ENCODE measurements at places on chromosomes 4 and X. TPM values are rescaled to one million over a fixed set of nuclear protein-coding genes. Genes with fewer than 3 reads are reported as not detected.
A peak's percentile ranks its signal among the peaks of the same experiment; 100 is the strongest.

DNA sequence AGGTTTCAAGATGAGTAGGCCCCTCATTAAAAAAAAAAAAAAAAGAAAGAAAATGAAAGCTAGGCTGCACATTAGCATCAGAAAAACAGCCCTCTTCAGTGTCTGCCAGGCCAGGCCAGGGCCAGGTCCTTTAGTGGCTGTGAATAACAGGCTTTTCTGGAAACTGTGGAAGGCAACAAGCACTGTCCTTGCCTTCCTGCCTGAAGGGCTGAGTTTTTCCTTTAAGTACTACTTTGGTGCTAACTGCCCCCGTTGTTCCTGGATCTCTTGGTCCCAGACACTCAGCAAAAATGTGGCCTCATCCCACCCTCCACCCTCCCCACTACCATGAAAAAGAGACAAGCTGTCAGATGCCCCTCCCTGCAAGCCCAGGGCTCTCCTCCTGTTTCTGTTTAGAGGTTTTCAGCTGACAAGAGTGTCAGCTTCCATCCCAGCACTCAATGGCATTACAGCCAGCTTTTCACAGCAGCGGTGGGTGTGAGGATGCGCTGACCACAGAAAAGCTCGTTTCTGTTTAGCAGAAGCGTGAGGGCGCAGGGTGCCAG lies 174.2 kb downstream of the NHS start:
- DNase-seq = no peak

DNA sequence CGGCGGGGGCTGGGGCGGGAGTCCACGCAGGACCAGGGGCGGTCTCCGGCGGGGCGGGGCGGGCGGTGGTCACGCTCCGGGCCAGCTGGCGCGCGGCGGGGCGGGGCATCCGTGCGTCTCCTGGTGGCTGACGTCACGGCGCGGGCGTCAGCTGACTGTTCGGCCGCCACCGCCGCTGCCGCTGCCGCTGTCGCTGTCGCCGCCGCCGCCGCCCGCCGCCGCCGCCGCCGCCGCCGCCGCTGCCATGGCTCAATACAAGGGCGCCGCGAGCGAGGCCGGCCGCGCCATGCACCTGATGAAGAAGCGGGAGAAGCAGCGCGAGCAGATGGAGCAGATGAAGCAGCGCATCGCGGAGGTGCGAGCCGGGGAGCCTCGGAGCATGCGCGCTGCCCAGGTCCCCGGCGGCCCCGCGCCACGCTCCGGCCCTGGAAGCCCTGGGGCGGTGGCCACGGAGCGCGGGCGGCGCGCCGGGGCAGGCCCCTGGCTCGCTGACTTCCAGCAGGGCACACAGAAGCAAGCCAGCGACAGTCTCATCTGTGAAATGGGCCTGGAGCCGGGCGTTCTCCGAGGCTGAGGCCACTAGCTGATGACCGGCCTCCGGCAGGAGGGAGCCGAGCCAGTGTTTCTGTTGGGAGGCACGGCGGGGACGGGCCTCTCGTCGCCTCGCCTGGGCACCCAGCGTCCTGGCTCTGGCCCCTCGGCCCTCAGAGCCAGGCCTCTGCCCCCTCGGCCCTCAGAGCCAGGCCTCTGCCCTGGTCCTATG lies at the start of gene FAM50A:
Gene FAM50A (plus strand): TSS at position 150 of the 763 bp plus-strand sequence. CDS start 95 bp downstream, at position 245.
- DNase-seq = peak; percentile 60

The FRMD7 gene
- 0.05 TPM for total RNA-seq

DNA sequence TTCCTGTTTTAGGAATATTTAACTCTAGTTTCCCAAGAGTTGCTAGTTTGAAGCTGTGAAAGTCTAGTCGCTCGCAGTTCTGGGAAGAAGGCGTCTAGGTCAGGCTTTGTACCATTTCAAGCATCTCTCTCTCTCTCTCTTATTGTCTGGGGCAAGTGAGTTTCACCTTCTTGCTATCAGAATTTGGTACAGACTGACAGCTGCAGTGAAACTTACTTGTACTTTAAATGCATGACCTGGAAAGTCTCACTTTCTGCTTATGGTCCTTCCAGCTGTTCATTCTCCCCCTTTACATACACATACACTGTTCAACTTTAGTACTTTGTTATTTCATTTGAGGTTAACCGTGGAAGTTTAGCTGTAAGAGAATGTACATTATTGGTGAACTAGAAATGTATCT lies 4.4 kb downstream of the FRMPD4 start:
- DNase-seq = no peak

DNA sequence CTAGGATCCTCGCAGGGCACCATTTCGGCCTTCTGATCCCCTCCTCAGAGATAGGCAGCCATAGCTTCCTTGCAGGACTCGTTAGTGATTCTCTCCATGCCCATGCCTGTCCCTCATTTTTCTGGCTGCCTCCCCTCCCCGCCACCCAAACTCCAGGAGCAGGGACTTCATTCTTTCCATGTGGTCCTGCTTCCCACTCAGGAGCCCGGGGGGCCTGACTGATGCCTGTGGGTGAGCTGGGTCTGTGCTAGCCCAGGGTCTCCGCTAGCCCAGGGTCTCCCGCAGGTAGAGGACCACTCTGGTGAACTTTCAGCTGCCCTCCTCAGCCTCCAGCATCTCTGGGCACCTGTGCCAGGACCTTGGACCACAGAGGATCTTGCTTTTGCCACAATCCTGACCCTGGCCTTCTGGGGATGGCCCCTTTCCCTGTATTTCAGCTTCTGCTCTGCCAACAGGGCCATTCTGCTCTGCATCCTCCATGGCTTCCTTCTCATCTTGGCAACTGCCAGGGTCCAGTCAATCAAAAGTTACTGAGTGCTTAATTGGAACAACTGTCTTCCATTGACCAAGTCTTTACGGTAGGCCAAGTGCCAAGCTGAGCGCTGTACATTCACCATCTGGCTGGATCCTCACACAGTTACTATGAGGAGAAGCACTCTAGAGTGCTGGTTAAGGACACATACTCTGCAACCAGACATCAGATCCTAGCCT lies 152.2 kb downstream of the EFNB1 start:
- no peak for DNase-seq

- DNase-seq = peak; percentile 63
Measured at GRCh38 chrX:12702509-12703091, 88.6 kb upstream of the PRPS2 start.

The FAM13A gene
- 15.5 TPM for total RNA-seq

GRCh38 chrX:13855689-13856450 lies 39.0 kb upstream of the GPM6B start:
- DNase-seq = peak; percentile 42

DNA sequence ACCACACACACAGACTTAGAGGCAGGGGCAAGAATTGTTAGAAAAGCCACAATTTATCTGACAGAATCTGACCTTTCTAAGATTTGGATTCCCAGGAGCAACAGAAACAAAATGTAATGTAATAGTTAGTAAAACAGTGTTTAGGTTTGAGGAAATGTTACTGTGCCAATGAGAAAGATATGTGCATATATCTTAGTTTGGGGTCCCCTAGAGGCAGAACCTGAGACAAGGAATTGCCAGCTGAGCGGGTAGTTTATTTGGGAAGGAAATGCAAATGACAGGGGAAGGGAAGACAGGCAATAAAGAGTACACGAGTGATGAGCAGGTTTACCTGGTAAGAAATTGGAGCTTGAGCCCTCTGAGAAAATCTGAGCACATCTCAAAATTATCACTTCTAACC lies 31.3 kb upstream of the DDX53 start:
- no peak for DNase-seq

GRCh38 chrX:55030271-55031205 lies at the start of gene ALAS2:
Gene ALAS2 (minus strand): TSS chrX:55030977. CDS start chrX:55026000, 4,977 bp downstream.
- DNase-seq = no peak

DNA sequence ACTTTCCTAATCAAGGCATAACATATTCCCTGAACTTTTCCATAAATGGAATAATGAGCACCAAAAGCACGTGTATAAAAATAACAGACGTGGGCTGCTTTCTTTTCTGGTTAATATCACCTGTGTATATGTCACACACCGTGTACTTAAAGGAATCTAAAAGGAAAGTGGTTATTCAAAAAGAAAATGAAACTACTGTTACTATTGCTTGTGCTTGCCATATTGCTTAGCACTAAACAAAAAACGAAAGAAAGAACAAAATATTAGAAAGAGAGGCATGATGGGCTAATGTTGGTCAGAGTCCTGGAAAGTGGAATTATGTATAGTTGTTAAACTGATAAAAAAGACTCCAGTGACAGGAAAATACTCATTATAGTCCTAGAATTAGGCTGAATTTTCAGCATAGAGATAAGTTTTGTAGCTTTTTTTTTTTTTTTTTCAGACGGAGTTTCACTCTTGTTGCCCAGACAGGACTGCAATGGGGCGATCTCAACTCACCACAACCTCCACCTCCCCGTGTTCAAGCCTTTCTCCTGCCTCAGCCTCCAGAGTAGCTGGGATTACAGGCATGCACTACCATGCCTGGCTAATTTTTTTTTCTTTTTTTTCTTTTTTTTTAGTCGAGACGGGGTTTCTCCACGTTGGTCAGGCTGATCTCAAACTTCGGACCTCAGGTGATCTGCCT lies 123.2 kb downstream of the PABPC4L start:
- DNase-seq = no peak

GRCh38 chr4:107380190-107380589 lies 339.8 kb downstream of the PAPSS1 start:
- DNase-seq = no peak

The ATP8A1 gene
- total RNA-seq = 0.40 TPM

- DNase-seq = no peak
Measured at GRCh38 chr4:38470735-38471262, 193.2 kb upstream of the KLF3 start.

GRCh38 chrX:151391722-151392121 lies 5.3 kb upstream of the VMA21 start:
- no peak for DNase-seq

DNA sequence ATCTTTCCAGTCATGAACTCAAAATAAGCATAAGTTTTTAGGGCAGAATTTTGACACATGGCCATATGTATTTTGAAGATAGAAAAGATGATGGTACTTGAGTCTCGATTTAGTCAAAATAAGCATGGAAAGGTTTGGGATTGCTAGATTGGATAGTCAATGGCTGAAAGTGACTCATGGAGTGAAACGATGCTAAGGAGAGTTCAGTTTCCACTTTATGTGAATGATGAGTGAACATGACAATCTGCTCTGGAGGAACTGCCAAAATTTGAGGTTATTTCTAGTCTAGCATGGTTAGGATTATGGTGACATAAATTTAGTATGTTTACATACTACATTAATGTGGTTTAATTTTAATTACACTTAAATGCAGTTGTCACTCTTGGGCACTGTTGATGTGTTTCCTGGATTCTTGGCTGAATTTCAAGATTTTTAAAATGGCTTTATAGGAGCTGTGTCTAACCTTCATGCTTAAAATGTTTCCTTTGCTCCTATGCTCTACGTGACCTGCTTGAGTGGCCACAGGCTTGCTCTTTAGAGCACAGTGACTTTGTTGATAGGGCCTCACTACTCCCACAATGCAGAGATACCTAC lies 17.1 kb downstream of the DDX3X start:
- peak; percentile 15 for DNase-seq

DNA sequence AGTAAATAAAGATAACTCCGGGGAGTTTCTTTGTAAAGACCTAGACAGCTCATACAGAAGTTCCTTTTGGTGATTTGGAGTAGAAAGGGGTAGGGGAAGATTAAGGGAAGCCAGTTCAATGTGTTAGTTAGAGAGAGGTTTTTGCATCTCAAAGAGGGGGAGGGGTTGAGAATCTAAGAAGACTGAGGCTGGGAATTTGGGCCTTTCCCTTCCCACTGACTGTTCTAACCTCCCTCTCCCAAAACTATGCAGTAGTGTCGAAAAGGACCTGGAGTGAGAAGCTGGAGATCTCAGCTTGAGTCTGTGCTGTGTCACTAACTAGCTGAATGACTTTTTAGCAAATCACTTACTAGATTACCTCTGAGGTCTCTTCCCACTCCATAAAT lies 55.7 kb upstream of the CCDC160 start:
- no peak for DNase-seq

DNA sequence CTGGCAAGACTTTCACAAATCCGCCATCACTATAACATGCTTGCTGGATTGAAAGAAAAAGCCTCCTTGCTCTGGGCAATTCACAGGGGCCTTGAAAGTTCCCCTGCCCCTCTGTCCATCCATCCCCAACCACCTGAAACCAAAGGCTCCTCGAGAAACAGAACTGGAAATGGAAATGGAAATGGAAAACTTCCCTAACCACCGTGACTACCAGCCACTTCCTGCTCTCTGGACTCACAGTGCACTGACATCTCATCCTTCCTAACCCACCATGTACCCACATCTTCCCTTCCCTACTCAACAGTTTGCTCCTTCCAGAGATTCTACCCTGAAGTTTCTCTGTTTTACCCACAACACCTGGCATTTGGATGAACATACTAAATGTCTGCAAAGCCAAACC lies 603.6 kb upstream of the DIPK2B start:
- no peak for DNase-seq

GRCh38 chrX:48971249-48972219 lies at the start of gene KCND1:
Gene KCND1 (minus strand): TSS chrX:48971844. CDS start chrX:48970271, 1,573 bp downstream.
- no peak for DNase-seq

- no peak for DNase-seq
Measured at GRCh38 chr4:94244829-94245185, 37.1 kb downstream of the SMARCAD1 start.

- DNase-seq = no peak
Measured at GRCh38 chr4:73718375-73719373, 21.7 kb upstream of the CXCL8 start.

The SLC9B1 gene
- 1.3 TPM for total RNA-seq

DNA sequence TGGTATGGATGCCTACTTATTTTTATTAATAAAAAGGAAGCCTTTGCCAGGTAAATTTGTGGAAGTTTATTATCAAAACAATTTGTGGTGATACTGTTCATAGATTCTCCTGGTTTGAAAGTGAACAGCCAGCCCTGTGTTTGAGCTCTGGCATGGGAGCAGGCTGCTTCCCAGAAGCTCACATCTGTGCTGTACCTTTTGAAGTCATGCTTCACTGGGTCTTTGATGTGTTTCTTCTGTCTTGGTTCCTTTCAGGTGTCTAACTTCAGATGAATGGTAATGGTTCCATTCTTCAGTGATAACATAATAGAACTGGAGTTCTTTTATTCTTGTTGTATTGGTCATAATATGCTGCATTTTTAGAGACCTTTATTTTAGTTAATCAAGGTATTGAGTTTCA lies 85.5 kb downstream of the BMPR1B start:
- no peak for DNase-seq

DNA sequence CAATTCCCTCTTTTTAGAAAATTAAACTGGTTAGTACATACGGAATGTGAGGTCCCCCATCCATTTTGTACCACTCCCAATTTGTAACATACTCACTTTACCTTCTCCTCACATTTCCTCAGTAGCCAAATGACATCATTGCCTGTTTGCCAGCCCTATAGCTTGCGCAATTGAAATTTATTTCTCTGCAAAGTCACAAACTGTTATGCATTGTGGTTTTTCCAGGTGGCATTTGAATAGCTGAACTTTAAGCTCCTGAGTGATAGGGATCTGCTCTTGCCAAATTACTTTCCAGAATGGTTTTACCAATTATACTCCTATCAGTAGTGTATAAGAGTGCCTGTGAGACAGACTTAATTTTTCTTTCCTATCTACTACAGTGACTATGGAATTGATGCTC lies 7.7 kb downstream of the COL4A5 start:
- DNase-seq = no peak

The STPG2 gene
- total RNA-seq = 0.13 TPM

- DNase-seq = peak; percentile 15
Measured at GRCh38 chr4:83012200-83012686, 1.6 kb upstream of the LIN54 start.

All from SK-MEL-5 (cell line).